ENCODE measurements at places on chromosomes 5 and 9.

DNA sequence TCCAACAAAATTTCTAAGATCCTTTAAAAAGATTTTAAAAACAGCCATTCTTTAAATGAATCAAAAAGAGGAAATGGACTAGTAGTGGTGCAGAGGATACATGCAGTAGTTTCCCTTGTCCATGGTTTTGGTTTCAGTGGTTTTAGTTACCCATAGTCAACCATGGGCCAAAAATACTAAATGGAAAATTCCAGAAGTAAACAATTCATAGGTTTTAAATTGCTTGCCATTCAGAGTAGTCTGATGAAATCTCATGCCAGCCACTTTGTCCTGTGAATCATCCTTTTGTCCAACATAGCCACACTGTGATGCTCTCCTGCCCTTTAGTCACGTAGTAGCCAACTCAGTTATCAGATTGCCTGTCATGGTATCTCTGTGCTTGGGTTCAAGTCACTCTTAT lies 286.1 kb downstream of the ANXA1 start:
- no peak for DNase-seq

DNA sequence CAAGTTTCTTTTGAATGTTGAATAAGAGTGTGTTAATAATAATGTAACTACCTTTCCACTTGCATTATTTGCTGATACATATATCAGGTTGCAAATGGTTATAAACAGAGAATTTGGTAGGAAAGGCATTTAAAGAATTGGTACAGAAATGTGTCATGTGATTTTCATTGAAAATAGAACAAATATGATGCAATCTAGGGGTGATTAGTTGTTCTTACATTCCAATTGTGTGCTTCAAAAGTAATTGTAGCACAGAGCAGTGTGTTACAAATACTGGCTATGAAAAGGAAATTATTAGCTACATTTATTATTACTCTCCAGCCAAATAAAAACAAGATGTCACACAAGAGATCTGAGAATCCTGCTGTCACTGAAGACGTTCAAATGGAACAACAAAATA lies 61.8 kb upstream of the PRDM9 start:
- DNase-seq, result no peak

GRCh38 chr9:135896626-135897025 lies 10.7 kb downstream of the CAMSAP1 start:
- no peak for DNase-seq

DNA sequence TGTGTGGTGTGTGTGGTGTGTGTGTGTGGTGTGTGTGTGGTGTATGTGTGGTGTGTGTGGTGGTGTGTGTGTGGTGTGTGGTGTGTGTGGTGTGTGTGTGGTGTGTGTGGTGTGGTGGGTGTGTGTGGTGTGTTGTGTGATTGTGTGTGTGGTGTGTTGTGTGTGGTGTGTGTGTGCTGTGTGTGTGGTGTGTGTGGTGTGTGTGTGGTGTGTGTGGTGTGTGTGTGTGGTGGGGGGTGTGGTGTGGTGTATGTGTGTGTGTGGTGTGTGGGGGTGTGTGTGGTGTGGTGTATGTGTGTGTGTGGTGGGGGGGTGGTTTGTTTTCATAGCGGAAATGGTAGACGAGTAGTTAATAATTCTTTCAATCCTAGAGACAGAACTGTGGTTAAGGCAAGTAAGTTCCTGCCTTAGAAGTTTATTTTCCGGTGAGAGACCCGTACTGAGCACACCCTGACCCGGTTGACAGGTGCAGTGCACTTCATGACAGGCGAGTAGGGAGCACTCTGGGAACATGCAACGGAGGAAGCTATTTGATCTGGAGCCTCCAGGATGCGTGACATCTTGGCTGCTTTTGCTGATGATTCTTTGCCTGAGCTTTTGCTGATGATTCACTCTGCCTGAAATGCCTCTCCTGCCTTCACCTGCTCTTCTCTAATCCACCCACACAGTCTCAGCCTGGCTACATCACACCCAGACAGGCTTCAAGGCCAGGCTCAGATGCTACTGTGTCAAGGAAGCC lies 21.7 kb upstream of the FAT2 start:
- DNase-seq, result no peak

GRCh38 chr9:7961076-7961475 lies 161.5 kb upstream of the DMAC1 start:
- no peak for DNase-seq

GRCh38 chr5:16520841-16521240 lies 55.2 kb upstream of the ZNF622 start:
- no peak for DNase-seq

DNA sequence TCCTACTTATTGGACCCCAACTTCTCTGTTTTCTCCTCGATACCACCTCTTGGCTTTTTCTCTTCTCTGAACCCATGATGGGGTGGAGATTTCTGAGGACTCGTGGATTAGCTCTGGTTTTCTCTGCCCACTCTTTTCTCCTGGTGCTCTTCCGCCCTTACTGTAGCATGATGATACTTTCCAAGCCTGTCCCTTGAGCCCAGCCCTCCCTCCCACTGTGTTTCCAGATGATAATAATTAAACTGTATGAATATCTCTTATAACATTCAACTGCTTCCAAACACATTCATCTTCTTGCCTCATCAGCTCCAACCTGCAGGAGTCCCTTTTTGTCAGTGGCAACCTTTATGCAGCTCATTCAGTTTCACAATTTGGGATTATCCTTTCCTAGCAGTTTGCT lies 494.2 kb upstream of the KLF4 start:
- no peak for DNase-seq

- DNase-seq, result no peak
Observed at GRCh38 chr9:113695901-113696300, 180.2 kb upstream of the ZNF618 start.

DNA sequence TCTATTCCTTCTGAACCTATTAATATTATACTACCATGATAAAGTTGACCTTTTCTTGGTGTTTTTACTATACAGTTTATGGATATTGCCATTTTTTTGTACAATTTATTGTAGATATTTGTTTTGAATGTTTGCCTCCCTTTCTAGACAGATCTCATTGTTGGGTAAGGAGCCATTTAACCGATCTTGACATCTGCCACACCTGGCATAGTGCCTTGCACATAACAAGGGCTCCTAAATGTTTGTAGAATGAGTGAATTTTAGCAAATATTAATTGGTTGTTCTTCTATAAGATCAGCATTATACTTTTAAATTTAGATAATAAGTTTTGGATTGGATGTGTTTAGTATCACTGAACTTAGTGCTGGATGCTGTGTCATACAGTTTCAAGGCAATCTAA lies 175.3 kb downstream of the GDNF start:
- no peak for DNase-seq

- DNase-seq, result no peak
Observed at GRCh38 chr9:28929433-28929832, 1356.2 kb upstream of the C9orf72 start.

DNA sequence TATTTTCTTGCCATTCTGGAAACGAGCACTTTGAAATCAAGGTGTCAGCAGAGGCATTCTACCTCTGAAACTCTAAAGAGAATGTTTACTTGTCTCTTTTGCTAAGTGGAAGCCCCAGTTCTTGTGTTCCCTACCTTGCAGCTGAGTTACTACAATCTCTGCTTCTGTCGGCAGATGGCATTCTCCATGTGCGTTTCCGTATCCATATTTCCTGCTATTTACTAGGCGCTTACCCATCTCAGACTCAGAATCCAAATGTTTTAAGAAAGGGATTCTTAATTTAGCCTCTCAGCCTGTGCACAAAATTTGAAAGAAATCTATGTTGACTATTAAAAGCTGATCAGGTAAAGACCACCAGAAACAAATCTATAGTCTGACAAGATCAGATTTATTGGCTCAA lies 221.3 kb upstream of the FTMT start:
- DNase-seq, result peak; percentile 2

- peak; percentile 98 for DNase-seq
Observed at GRCh38 chr5:142644640-142645361, 41.1 kb downstream of the FGF1 start.

- DNase-seq, result no peak
Observed at GRCh38 chr5:23235246-23235645, 272.2 kb upstream of the PRDM9 start.

GRCh38 chr5:119220576-119221197 lies 135.1 kb upstream of the TNFAIP8 start:
- DNase-seq, result no peak

DNA sequence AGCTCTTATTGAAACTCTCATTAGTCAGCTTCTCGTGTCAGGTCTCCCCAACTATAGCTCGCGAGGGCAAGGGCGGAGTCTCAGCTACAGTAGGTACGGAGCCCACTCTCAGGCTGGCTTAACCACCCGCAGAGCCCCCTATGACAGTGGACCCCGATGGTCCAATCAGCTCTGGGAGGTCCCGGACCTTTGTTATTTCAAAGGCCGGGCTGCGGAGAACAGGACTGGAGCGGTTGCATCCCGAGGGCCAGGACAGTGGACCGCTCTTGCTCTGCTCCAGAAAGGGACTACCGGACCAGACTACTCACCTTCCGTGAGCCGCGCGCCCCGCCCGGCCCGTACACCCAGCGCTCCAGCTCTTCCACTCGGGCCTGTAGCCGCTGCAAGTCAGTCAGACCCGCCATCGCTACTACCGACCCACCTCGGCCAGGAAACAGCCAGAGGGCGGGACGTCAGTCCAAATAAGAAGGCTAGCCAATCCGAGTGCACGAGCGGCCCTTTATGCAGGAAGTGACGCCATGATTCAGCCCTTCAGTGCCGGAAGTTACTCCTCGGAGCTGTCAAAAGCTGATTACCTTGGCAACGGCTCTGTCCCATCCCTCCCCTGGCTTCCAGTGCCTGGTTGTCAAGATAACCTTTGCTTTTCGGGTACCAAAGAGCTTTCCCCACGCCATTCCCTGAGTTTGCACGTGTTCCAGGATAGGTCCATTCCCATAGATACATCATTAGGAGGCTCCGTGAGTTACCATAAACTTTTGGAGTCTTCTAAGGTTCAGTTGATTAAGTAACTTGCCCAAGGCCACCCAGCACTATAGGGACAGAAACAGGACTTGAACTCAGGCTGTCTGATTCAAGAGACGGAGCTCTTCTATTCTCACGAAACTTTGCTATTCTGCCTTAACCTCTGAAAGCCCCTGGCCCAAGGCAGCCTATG lies at the start of gene DCTN3:
Gene DCTN3 (minus strand): TSS at position 435 of the 934 bp plus-strand sequence. CDS start 31 bp downstream, at position 404.
- DNase-seq, result peak; percentile 98

DNA sequence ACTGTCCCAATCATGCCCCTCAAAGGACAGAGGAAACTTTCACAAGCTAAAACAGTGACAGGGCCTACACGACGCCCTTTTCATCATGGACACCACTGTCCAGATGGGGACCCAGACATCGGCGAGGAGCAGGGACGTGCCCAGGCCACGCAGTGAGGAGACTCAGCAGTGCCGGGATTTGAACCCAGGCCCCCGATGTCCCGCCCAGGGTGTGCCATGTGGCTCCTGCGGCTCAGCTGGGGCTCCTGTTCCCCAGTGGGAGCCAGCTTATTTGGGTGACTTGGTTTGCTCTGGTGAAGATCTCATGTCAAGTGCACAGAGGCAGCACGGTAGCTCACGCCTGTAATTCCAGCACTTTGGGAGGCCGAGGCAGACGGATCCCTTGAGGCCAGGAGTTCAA lies 82.2 kb downstream of the STK10 start:
- DNase-seq, result no peak

- DNase-seq, result no peak
Observed at GRCh38 chr5:152499814-152500535, 94.9 kb upstream of the NMUR2 start.

DNA sequence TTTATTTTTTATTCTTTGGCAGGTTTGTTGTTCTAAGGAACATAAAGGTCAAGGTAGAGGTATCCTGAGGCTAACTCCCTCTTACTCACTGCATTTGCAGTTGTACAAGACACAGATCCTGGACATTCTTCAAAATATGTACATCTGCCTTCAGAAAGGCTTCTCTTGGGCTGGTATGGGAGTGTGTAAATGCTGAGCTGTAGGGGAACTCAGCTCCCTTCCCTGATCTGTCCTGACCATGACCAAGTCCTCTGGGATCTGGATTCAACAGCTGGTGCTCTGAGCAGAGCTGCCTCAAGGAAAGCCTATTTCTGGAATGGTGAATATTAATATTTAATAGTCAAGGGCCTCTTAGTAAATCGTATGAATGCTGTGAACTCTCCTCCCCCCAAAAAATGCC lies 117.4 kb downstream of the PRKACG start:
- no peak for DNase-seq

- no peak for DNase-seq
Observed at GRCh38 chr5:125525356-125525755, 778.9 kb upstream of the ZNF608 start.

DNA sequence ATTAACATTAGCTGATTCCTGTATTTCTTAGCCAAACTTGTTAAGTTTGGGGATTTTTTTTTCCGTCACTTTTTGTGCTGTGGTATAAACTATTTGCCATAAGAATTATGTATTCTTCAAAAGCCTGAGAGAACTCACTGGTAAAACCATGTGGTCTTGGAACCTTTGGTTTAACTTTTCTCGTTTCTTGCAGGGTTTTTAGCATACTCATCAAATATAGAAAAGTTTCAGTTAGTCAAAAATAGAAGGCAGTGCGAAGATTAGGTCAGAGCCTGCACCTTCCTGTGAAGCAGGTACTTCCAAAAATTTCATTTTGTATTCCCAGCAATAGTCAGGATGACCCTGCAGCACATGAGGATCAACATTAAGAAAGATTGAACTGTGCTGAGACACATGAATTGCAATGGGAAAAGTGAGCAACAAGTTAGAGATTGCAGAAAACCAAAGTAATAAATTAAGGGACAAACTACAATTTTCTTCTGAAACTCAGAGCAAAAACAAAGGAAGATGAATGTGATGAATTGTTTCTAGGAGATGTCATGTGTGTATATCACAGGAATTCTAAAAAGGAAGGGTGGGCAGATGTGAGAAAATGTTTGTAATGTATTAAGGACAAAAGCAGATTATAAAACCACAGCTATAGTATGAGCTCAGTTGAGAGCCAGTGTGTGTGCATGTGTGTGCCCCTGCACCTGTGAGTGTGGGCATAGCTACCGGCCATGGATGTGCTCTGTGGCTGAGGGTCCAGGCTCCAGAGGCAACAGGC lies 102.2 kb downstream of the ANGPTL2 start:
- DNase-seq, result no peak

GRCh38 chr5:149567226-149567625 lies 14.1 kb upstream of the ARHGEF37 start:
- DNase-seq, result no peak

- no peak for DNase-seq
Observed at GRCh38 chr9:85216601-85217000, 525.2 kb downstream of the AGTPBP1 start.

DNA sequence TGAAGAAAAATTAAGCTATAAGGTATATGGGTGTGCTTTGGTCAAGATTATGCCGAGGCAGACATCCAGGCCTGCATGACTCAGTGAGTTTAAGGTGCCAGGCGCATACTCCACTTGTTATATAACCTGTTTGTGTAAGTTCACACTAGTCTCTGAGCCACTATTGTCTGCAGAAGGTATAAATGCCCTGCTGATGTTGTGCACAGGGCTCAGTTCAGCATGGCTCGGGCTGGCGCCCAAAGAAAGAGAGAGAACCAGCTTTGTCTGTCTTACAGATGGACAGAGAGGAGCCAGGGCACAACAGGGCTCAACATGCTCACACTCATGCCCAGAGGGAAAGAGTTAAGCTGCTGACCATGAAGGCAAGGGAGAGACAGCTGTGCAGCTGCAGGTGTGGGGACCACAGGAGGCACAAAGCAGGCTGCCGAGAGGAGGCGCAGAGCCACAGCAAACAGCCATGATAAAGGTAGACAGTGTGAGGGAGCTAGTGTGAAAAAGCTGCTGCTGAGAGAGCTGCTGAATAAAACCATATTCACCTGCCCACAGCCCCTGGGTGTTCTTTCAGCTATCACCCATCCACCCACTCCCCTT lies 1587.6 kb upstream of the C9orf72 start:
- DNase-seq, result no peak

- DNase-seq, result no peak
Observed at GRCh38 chr5:131593921-131594320, 41.1 kb downstream of the RAPGEF6 start.

All from AG08395 (cell line).